ENCODE measurements at places on chromosomes 3 and 15.

DNA sequence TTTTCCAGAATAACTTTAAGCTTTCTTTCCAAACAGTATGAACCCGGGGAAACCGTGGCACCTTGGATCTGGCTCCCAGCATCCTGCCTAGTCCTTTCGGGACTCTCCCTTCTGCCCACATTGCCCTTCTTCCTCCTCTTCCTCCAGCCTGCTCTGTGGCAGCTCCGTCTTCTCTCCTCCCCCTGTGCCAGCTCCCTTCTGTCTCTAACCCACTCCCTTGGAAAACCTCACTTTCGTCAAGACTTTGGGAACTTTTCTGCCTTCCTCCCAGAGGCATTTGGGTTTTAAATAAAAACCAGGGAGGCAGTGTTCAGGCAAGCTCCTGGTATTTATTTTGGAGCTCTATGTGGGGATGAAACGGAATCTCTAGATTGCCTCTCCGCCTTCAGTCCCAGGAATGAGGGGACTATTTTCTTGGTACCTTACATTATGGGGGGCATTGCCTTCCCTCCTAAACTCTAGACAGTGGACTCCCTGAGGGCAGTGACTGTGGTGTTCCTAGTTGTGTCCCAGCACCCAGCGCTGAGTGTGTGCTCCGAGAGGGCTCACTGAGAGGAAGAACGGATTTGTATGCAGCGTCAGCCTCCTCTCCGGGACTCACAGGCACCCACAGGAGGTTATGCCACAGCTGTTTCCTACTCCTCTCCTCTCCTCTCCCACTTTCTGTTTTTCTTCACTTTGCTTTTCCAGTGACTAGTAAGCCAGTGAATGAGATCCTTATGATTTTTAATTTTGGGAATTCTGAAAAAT is 105.4 kb upstream of the MRPS22 start:
- no peak for DNase-seq

- DNase-seq = no peak
Observed at GRCh38 chr15:78461171-78461888, 23.3 kb downstream of the IREB2 start.

DNA sequence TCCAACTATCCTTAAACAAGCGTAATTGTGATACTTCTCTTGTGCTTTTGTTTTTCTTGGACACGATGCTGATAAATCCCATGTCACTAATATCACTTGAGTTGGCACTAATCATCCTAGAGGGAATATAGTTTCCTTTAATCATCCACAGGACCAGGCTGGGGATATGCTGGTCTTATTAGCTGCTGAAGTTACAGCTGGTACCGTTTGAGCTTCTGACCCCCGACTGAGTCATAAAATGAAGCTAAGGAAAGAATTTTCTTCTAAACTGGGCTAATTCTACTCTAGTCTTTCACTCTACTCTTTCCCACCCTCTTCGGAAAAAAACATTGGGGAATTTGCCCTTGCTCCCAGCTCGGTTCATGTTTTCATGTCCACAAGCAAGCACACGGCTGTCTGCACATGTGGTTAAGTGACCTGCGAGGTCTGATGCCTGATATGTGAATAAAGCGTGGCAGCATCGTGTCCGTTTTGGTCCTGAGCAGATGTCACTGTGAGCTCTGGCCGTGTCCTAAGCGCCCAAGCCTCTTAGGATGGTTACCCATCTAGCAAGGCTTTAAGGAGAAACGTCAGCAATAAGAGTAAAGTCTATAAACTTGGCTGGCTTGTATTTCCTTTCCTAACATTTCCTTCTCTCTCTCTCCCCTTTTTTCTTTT is 223.7 kb downstream of the ITPR1 start:
- peak; percentile 85 for DNase-seq

- no peak for DNase-seq
Observed at GRCh38 chr15:87758794-87759418, 497.6 kb downstream of the NTRK3 start.

DNA sequence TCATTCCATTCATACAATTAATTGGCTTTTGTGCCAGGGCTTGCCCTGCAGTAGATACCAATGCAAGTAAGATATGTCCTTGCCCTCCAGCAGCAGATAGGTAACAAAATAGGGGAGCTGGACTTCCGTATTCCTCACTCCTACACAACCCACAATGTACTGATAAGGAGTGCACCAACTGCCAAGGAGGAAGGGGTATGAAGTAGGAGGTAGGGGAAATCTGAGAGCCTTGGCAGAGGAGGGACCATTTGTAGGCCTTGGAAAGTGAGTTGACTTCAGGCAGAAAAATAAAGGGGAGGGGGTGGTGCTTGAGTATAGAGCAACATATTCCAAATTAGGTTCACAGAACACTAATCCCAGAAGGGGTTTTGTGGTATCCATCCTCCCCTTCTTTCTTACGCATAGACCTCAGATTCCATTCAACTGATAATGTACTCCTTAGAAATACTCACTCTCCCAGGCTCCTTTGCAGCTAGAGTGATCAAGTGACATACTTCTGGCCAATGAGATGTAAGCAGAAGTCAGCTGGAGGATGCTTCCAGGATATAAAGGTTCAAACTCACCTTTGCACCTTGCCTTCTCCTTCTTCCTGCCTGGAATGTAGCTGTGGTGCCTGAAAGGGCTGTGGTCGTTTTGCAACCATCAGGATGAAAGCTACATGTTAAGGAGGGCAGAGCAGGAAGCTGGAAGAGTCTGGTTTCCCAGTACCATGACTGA is 127.1 kb upstream of the SMAD3 start:
- no peak for DNase-seq

- DNase-seq = no peak
Observed at GRCh38 chr15:32729700-32730395, 12.0 kb downstream of the GREM1 start.

- no peak for DNase-seq
Observed at GRCh38 chr3:155441506-155441905, 148.0 kb upstream of the STRIT1 start.

DNA sequence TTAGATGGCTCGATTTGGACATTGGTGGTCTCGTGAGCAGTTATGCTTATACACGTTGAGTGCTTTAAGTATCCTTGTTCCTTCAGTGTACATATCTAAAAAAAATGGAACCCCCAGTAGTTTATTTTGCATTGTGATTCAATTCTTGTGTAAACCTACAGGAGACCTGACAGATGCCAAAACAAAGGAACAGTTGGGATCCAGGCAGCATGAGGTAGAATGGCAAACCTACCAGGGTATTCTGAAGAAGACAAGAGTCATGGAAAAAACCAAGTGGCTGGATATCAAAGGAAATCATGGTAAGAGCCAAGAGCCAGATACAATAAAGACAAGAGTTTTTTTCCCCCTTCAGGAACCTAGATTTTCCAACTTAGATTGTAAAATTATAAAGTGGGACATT is 2.0 kb downstream of the TMEM62 start:
- no peak for DNase-seq

- no peak for DNase-seq
Observed at GRCh38 chr3:175029828-175030227, 170.7 kb downstream of the NAALADL2 start.

GRCh38 chr3:129226374-129226773 is 23.0 kb upstream of the COPG1 start:
- DNase-seq = peak; percentile 81

DNA sequence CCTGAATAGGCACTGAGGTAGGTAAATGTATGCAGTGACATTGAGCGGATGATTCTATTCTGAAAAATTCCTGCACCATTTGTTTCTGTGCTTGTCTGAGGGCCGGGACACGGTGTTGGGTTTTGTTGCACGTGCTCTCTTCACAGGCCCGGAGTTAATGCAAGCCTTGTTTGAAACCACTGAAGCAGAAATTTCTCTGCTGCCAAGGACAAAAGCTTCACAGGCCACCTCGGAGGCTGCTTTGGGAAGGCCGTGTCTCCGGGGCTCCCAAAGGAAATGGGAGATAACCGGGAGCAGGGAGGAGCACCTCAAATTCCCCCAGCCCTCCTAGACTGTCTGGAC is 179.4 kb downstream of the OPA1 start:
- no peak for DNase-seq

DNA sequence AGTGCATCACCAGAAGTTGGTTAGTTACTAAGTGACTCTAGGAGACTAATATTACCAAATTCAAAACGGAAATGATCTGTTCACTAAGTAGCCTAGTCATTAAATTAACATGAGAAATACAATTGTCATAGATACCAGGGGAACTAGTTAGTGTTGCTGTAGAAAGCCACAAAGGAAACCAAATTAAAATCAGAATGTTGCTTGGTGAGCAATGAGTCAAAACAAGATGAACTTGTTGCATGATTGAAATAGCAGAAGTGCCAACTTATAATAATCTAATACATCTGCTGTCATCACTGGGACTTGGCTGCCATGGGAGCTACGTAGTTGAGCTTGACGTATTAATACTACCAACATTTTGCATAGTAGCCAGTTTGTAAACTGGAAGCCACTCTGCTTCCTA is 458.1 kb downstream of the DIPK2A start:
- peak; percentile 45 for DNase-seq

GRCh38 chr3:143718463-143718862 is 129.8 kb downstream of the SLC9A9 start:
- DNase-seq = no peak

GRCh38 chr3:153596401-153596800 is 434.4 kb downstream of the RAP2B start:
- DNase-seq = no peak

DNA sequence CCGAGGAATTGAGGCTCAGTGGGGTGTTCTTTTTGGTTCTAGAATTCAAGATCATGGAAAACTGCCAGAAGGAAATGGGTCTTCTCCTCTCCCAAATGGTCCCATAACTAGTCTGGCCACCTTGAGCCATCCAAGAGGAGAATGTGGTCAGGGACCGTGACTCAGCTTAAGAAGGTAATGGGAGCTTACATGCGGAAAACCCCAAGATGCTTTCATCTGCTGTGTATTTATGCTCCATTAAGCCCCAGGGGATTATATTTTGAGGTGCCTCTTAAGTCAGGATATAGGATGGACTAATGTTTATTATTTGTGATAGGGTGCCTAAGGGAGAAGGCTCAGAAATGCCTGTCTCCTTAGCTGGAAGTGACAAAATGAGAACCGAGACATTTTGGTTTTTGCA is 39.2 kb upstream of the DLG1 start:
- DNase-seq = no peak

- DNase-seq = no peak
Observed at GRCh38 chr3:129673897-129674797, 67.7 kb upstream of the PLXND1 start.
